CD4-positive, alpha-beta T cell treated with Interleukin-2 at 100 ng/mL for 4 hours (primary cell): ENCODE measurements at places on chromosomes 12 and 14.

- DNase-seq = no peak
Measured at GRCh38 chr12:16246264-16246663, 31.2 kb downstream of the SLC15A5 start.

- DNase-seq = no peak
Measured at GRCh38 chr14:71488703-71489191, 443.5 kb upstream of the RGS6 start.

DNA sequence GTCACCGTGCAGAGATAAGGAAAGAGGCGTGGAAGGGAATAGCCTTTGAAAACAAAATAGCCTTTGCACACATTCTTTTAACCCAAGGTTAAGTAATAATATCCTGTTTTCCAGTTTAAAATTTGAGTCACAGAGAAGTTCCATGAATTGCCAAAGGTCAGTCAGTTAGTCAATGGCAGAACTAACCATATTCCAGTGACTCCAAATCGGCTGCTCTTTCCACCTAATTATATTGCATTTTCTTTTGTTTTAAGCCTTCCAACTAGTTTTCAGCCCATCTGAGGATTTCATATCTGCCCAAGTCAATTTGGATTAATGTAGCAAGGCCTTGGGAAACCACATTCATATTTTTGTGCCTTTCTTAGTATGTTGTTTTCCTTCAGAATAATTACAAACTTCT, 373.0 kb downstream of the CCDC91 start:
- DNase-seq = no peak

DNA sequence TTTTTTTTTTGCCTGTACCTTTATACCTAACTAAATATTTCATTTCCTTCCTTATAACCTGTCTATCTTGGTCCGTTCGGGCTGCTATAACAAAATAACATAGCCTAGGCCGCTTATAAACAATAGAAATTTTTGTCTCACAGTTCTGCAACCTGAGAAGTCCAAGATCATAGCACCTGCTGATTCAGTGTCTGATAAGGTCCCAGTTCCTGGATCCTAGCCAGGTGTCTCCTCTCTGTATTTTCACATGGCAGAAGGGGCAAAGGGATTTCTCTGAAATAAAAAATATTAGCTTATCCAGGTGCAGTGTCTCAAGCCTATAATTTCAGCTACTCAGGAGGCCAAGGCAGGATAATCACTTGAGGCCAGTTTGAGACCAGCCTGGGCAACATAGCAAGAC, 1046.6 kb upstream of the USP15 start:
- DNase-seq = no peak

GRCh38 chr14:73265721-73266046, 28.4 kb downstream of the PAPLN start:
- DNase-seq = no peak
